Esophagus mucosa (tissue), 1 donor: ENCODE measurements at places on chromosomes 7 and 10. TPM values are rescaled to one million over a fixed set of nuclear protein-coding genes. Genes with fewer than 3 reads are reported as not detected.

ZNF775 gene
- total RNA-seq: 1.3 TPM

HKDC1 gene
- 0.04 TPM for total RNA-seq

CALCR gene
- not detected for total RNA-seq

DNA sequence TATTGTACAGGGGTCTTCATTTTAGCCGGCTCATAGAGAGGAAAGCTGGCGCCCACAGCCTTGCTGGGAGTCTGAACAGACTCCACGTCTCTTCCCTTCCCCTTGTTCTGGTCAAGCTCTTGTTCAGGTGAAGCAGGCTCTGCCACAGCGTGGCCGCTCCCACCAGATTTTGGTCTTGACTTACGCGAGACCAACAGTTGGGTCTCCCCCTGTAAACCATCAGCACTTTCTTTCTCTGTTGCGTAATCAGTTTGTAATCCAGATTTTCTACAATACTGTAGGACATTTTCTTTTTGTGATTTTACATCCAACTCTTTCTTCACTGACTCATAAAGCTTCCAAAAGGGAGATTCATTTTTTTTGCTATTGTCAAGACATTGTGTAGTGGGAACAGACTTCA is 10.9 kb downstream of the MKI67 start:
- ATAC-seq: no peak

- no peak for ATAC-seq
Measured at GRCh38 chr10:80452069-80452468, 2.0 kb upstream of the TSPAN14 start.

DNA sequence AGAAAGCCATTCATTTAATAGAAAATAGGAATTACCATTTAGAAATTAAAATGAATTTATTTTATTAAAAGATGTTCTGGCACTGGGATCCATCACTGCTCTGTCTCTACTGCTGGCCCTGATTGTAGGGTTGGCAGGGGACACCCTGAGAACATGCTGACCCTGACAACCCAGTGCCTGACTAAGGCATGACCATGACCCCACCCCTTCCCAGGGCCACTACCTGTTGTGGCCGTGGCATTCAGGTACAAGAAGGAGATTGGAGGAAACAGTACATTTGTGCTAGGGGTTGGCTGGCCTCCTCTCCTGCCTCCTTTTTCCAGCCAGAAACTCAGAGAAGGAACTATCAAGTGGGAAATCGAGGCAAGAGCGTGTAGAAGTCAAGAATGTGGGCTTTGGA is 197.0 kb upstream of the ZMIZ1 start:
- no peak for ATAC-seq

DNA sequence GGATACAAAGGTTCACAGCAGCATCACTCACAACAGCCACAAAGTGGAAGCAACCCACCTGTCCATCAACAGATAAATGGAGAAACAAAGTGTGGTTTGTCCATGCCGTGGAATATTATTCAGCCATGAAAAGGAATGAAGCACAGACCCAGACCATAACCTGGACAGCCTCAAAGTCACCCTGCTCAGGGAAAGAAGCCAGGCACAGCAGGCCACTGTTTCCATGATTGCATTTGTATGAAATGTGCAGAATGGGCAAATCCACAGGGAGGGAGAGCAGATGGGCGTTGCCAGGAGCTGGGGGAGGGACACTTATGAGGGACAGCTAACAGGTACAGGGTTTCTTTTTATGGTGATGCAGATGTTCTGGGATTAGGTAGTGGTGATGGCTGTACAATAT is 30.3 kb downstream of the FOXL3 start:
- no peak for ATAC-seq

DNA sequence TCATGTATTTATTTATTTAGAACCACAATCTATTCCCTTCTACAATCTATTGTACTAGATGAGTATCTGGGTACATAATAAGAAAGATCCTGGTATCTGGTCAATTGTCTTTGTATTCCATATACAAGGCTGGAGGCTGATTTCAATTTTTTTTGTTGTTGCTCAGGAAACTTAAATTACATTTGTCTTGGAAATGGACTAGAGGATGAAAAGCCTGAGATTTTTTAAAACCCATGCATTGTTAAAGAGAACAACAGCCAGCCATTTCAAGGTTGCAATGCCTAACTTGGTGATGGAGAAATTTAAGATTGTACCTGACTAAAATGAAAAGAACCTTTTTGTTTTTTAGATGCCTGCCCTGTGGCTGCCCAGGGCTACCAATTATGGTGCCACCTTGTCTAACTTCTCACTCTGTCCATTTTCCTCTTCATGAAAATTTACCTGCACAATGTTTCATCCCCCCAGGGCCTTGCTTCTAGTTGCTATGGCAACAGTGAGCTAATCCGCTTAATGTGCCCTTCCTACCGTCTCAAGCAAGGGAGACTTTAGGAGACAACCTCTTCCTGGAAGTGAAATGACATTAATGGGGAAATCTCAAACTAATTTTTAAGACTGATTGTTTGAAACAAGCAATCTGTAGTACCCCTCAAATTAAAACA is 203.7 kb upstream of the PHYHIPL start:
- ATAC-seq: no peak

- no peak for ATAC-seq
Measured at GRCh38 chr10:89001729-89002072, 11.1 kb downstream of the FAS start.

GRCh38 chr7:133502498-133502897 is 249.6 kb downstream of the EXOC4 start:
- no peak for ATAC-seq

GRCh38 chr7:155762655-155763054 is 49.6 kb downstream of the SHH start:
- no peak for ATAC-seq

DNA sequence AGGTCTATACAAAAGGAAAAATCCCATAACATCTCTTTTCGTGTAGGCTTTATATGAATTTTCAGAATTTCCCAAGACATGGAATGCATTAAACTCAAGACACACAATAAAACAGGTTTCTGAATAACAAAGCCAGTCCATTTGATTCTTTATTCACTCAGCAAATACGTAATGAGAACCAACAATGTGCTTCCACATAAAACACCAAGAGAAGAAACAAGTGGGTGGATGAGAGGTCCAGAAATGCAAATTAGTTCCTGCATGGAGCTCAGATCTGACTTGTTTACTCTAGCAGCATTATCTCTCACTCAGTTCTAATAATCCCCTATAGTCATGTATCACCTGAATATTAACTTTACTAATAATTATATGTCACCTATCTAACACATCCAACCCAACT is 249.5 kb downstream of the LRRTM3 start:
- no peak for ATAC-seq

GRCh38 chr10:9508606-9509005 is 1454.1 kb downstream of the GATA3 start:
- ATAC-seq: no peak

- no peak for ATAC-seq
Measured at GRCh38 chr7:129252128-129252527, 27.3 kb downstream of the AHCYL2 start.

DNA sequence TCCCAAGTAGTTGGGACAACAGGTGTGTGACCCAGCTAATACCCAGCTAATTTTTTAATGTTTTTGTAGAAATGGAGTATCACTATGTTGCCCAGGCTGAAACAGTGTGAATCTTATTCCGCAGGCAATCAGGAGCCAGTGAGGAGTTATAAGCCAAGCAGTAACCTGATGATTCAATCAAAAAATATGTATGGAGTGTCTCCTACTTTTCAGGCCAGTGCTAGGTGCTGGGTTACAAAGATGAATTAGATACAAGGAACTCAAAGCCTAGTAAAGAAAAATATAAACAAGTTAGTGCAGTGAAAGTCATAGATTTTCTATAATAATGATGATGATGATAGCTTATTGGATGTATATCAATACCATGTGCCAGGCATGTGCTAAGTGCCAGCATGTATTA is 13.2 kb upstream of the IFRD1 start:
- no peak for ATAC-seq

- no peak for ATAC-seq
Measured at GRCh38 chr7:81534446-81534845, 235.4 kb downstream of the HGF start.

DNA sequence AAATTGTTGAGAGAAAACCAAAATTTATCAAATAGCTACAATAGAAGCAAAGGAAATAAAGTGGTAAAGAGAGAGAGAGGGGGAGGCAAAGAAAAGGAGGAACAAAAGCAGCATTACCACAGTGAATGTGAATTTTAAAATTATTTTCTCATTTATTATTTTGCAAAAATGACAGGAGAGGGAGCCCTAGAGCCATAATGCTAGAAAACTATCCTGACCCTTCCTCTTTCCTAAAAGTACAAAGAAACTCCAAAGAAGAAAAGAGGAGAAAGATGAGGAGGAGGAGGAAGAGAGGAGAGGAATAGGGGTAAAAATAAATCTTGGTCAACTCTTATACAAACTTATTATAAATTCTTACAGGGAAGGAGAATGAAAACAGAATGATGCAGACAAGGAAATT is 921.5 kb downstream of the NRG3 start:
- ATAC-seq: no peak

- no peak for ATAC-seq
Measured at GRCh38 chr7:17166824-17167379, 131.6 kb upstream of the AHR start.

GRCh38 chr10:31574577-31574976 is 255.6 kb downstream of the ZEB1 start:
- ATAC-seq: no peak

GRCh38 chr7:18445916-18446520 is 49.5 kb upstream of the HDAC9 start:
- ATAC-seq: no peak

DNA sequence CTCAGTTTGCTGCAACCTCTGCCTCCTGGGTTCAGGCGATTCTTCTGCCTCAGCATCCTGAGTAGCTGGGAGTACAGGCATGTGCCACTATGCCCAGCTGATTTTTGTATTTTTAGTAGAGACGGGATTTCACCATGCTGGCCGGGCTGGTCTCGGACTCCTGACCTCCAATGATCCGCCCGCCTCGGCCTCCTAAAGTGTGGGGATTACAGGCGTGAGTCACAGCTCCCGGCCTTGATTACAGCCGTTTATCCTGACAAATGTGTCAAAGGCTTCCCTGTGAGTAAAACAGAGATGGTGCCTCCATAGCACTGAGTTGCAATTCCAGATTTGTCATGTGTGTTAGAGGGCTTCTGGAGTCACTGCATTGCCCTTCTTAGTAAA is 273.7 kb downstream of the CCDC3 start:
- ATAC-seq: peak; percentile 40
